Effector memory CD4-positive, alpha-beta T cell (primary cell): ENCODE measurements at places on chromosomes 6 and 20.

- DNase-seq = no peak
Observed at GRCh38 chr6:33095681-33096080, 19.9 kb downstream of the HLA-DPB1 start.

- peak; percentile 50 for DNase-seq
Observed at GRCh38 chr6:43228951-43229802, at the start of gene DNPH1. Gene DNPH1, minus strand, starts transcription at chr6:43229481. Its CDS starts 25 bp downstream, at chr6:43229456.

DNA sequence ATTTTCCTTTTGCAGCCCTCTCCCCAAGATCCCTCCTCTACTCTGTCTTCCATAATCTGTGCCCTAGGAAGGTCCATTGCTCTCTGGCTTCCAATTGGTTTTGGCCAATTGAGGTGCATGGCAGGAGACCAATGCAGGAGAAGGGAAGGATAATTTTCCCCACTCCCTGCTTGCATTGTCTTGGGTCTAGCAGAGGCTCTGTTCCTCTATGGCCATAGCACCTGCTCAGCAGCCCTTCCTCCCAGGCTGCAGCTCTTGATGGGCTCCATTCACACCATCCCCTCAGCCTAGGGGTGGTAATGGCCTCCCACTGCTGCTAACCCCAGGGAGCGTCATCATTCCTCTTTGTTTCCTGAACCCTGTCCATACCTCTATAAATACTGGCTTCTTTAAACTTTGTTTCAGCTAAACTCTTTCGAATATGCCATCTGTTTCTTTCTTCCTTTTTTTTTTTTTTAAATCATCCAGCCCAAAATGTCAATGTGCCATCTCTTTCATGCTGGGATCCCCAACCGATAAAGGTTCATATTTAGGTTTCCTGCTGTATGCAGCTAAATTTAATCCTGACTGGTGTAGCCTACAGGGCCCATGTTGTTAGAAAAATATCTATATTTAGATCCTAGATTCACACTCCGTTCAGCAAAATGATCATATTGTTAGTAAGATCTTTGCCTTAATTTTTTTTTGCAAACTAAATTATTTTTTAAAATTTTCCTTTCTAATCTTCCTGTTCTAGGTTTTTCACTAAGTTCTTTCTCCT lies 63.8 kb downstream of the HECA start:
- no peak for DNase-seq

- no peak for DNase-seq
Observed at GRCh38 chr6:70051197-70052124, 185.1 kb downstream of the COL19A1 start.

GRCh38 chr6:25898289-25898977 lies 24.4 kb upstream of the SLC17A3 start:
- no peak for DNase-seq

DNA sequence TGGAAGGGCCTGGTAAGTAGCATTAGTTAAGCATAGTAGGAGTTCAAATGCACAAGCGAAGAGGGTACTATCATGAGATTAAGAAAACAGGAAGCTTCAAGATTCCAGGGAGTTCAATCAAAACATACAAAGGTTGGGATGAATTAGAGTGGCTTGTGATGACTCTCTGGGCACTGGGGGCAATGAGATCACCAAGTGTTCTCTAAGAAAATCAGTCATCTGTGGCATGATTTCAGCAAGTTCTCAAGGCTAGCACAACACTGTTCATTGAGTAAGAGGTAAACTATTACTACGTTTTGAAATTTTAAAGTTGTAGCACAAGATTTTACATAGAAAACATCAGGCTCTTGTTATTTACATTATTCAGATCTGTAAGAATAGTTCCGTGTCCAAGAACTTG lies 139.7 kb upstream of the FLRT3 start:
- DNase-seq = no peak
